Activated CD4-positive, CD25-positive, alpha-beta regulatory T cell treated with anti-CD3 and anti-CD28 coated beads, Interleukin-2, amount 50 U/mL, for 24 hours (primary cell): ENCODE measurements at places on chromosomes 11 and 22.

DNA sequence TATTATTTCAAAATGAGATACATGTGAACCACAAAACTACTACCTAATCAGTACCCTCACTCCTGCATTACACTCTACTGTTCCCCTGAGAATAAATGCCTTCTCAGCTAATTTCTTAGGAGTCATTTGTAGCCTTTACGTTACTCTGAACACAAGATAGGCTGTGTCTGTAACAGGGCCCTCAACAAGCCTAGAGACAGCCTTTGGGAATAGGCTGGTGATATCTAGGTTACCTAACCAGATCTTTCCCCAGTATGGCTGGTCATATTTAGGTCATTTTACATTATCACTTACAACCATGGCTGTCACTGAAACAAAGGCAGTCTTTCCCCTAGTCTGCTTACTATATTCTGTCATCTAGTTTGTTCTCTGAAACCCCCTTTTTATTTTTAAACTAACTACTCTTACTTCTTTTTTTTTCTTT is 14.2 kb downstream of the ATM start:
- ATAC-seq = no peak

GRCh38 chr22:46083383-46084350 is 66.7 kb upstream of the PPARA start:
- no peak for ATAC-seq

- ATAC-seq = no peak
These were observed 6.4 kb upstream of the MUC6 start for GRCh38 chr11:1042626-1043562.

DNA sequence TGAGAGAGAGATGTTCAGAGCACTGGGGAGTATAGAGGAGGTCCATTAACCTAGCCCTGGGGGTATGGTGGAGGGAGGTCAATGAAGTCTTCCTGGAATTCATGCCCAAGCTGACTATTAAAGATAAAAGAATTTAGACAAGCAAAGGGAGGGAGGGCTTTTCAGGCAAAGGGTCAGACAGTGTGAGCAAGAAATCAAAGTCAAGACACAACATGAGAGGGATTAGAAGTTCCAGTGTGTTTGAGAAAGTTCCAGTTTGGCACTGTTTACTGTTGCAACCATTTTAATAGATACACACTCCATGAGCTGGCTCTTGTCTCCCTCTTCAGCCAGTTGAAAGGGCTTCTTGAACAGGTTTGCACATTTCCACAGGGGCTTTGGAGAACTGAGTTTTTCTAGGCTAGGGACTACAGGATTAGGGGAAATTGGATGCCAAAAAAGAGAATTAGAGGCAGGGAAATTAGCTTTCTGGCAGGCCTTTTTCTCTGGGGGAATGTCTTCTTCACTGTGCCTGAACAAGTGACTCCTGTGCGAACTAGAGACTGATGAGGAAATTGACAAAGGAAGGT is 14.7 kb upstream of the NNMT start:
- ATAC-seq = no peak

DNA sequence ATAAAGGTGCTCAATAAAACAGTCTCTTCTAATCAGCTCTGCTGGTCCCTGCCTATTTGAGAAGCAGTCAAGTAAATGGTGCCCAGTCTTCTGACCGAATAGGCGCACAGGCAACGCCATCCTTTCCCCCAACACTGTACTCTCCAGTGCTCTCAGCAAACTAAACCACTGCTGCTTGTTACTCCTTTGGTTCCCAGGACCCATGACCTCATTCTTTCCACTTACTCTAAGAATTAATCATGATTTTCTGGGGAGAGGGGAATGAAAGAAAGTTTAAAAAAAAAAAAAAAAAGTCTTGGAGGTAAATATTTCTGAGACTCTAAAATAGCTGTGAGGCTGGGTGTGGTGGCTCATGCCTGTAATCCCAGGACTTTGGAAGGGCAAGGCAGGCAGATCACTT is 63.7 kb downstream of the SGSM3 start:
- ATAC-seq = no peak

DNA sequence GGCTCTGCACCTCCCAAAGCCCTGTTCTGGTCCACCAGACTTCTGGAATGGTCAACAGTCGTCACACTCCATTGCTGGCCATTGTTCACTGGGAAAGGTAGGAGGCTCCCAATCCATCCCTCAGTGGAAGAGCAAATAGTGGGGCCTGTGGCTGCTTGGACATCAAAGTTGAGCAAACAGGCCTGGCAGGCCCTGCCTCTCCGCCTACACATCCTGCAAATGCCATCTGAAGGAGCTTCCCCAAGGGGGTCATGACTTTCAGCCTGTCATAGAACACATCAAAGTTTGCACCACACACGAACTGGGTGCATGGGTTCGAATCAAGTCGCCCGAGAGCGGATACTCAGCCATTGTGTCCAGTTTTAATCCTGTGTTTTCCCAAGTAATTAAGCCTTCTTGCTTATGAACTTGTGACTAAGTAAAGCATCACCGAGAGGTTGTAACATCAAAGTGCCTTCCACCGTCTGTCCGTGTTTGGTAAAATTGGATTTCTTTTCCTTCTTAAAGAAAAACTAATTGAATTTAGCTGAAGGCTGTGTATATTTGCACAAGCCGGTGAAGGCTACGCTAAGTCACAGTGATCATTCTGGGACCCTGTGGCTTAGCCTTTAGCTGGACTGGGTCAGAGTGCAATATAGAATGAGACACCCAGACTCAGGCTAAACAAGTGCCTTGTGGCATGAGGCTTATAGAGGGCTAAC is 36.1 kb downstream of the CLPB start:
- ATAC-seq = no peak

DNA sequence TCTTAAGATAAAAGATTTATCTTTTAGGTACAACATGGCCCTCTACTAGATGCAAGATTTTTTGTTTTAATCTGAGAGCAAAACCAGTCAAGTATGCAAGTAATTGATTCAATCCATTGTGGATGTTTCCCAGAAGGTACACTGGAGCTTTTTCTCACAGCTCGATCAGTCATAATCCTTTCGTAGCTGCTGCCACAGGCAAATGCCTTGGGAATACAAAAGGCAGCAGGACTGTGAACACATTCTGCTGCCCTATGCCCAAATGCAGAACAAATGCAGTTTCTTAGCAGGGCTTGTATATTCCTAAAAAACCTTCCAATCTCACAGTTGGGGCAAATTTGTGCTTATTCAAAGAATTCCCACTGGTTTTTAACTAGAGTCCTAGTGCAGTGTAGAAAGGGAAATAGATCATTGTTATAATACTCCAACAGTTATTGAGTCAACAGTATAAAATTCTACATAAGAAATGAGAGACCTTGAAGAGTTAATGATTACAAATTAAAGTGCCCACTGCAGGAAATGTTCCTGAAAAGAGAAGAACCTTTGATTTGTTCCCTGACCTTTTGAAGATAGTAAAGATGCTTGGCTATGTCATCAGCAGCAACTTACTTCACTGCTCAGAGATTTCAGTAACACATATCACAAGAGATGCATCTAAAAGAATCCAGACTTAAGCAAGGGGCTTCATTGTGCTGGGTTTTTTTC is 14.1 kb downstream of the LPXN start:
- no peak for ATAC-seq

GRCh38 chr22:48890693-48891554 is 936.7 kb downstream of the BRD1 start:
- ATAC-seq = no peak

- ATAC-seq = no peak
These were observed 85.5 kb upstream of the B3GAT1 start for GRCh38 chr11:134497586-134497985.

- no peak for ATAC-seq
These were observed 61.1 kb downstream of the FDX1 start for GRCh38 chr11:110490886-110491285.

DNA sequence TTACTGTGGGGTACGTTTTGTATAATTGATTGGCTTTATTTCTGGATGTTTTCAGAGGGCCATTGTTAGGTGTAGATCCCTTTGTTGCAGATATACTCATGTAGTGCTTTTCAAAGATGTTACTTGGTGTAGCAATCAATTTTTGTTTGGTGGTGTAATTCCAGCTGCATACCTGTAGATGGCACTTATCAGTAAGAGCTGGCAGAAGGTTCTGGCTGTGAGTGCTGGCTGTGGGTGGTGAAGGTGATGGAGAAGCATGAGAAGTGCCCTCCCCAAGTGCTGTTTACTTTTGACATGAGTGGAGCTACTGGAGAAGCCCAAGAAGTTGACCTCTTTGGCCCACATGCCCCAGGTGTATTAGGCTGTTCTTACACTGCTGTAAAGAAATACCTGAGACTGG is 1074.9 kb downstream of the FAM181B start:
- ATAC-seq = no peak

- peak; percentile 43 for ATAC-seq
These were observed 27.1 kb downstream of the SDHD start for GRCh38 chr11:112113539-112114457.

DNA sequence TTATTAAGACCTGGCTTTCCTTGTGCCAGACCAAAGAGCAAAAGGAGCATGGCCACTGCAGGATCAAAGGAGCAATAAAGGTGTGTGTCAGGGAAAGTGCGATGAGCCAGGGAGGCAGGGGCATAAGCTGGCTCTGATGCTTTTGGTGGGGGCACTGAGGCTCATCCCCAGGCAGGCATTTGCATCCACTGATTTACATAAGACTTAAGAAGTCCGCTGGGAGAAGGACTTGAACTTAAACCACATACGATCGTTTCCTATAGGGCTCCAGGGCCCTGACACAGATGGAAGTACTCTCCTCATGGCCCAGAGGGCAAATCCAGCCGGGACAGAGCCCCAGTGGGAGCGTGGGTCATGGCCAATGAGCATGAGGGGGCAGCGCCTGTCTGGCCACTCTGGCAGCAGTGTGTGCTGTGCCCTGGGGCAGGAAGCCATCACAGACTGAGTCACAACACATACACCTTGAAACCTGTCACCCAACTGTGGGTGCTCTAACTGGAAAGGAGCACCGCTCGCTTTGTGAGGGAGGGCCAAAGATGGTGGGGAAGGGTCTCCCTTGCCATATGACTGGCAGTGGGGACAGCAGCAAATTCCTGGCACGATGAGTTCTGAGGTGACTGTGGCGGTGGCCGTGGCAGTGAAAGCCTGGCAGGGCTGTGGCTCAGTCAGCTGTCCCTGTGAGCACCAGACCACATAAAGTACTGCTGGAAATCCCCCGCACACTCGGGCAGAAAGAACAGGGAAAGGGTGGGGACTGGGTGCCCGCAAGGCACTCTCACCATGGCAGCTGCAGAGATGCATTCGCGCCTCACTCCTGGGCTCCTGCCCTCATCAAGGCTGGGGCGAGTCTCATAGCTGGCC is 79.4 kb upstream of the LMO1 start:
- ATAC-seq = peak; percentile 22

GRCh38 chr11:126415669-126416420 is 60.4 kb downstream of the ST3GAL4 start:
- ATAC-seq = no peak

- ATAC-seq = no peak
These were observed 590 bp downstream of the SLCO2B1 start for GRCh38 chr11:75151346-75152047.

GRCh38 chr22:48918585-48919186 is 909.0 kb downstream of the BRD1 start:
- ATAC-seq = no peak

DNA sequence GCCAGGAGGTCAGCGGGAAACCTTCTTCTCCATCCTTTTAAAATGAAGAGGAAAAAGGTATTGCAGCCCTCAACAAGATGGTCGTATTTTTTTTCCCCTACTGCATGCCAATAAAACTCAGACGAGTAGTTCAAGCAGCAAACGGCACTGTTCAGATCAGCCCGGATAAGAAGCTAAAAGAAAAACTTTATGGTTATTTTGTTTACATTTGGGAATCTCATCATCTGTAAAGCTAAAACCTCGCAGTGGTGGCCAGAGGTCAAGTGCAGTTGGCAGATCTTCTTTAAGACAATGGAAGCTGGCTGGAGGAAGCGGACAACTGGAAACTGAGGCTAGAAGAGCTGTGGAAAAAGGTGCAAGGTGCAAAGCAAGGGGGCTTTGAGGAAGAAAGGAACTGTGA is 31.0 kb upstream of the CHRM4 start:
- no peak for ATAC-seq

- no peak for ATAC-seq
These were observed 29.9 kb upstream of the GRAMD4 start for GRCh38 chr22:46590334-46590733.

- ATAC-seq = peak; percentile 92
These were observed 151.6 kb upstream of the MTMR2 start for GRCh38 chr11:96075532-96075959.

DNA sequence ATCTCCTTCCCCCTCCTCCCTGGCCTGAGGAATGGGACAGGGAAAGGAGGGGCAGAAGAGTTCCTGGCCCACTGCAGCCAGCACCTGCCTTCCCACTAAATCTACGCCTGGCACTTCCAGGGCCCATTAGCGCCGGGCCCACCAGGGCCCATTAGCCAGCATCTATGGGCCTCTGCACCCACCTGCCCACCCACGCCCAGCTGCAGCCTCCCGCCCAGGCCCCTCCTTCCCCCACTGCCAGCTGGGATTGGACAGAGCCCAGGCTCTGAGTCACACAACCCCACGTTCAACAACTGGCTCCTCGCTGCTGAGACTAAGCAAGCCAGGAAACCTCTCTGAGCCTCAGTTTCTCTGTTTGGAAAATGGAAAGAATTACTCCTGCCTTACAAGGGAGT is 48.7 kb downstream of the CYTH4 start:
- no peak for ATAC-seq

- ATAC-seq = no peak
These were observed 8.3 kb upstream of the OR52E8 start for GRCh38 chr11:5865826-5866225.

- no peak for ATAC-seq
These were observed 310.2 kb downstream of the DDX10 start for GRCh38 chr11:108975026-108975425.
